Inflammatory macrophage (primary cell): ENCODE measurements at places on chromosomes 4 and X.
A peak's percentile ranks its signal among the peaks of the same experiment; 100 is the strongest.

GRCh38 chrX:109392895-109393294 lies 89.0 kb downstream of the GUCY2F start:
- no peak for DNase-seq

DNA sequence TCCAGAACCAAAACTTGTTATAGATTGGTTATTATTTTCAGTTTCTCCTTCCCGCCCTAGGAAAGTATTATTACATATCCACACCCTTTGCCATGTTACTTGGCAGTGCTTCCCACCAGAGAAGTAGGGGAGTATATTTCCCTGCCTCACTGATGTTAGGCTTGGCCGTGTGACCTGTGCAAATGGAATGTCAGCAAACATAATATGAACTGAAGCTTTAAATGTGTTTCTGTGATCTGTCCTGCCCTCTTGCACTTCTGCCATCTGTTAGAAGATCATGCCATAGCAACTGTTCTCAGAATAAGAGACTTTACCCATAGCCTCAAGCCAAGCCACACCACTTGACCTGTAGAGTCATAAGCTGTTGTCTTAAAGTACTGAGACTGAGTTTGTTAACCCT lies 36.7 kb upstream of the NEUROG2 start:
- DNase-seq: no peak

DNA sequence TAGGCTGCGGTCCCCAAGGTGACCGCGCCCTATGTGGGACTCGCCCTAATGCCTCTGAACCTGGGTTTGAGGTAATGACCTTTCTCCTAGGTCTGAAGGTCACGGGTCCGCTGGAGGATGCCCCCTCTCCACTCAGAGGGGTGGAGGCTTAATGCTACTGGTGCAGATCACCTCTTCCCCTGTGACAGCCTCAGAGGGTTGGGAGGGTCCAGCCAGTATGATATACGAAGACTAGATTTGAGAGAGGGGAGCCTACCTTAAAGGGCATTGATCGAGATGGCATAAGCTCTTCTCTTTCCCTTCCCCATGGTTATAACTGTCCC lies 1.0 kb downstream of the SLC25A5 start:
- no peak for DNase-seq

GRCh38 chrX:37686369-37686995 lies 891 bp downstream of the XK start:
- no peak for DNase-seq

DNA sequence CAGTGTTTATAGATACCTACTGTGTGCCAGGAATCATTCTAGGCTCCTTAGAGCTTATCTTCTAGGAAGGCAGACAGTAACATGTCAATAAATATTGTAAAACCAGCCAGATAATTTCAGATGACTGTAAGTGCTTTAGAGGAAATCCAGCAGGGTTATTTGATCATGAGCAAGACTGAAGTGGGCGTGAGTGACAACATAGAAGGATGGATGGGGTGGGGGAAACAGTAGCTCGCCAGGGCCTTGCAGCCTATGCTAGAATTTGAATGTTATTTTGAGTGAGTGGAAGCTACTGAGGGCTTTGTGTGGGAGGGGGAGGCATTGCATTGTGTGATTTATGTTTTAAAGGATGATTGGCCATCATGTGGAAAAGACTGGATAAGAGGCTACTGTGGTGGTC lies 6.7 kb downstream of the SRD5A3 start:
- DNase-seq: peak; percentile 41

GRCh38 chr4:141636771-141637460 lies 533 bp downstream of the IL15 start:
- peak; percentile 50 for DNase-seq

DNA sequence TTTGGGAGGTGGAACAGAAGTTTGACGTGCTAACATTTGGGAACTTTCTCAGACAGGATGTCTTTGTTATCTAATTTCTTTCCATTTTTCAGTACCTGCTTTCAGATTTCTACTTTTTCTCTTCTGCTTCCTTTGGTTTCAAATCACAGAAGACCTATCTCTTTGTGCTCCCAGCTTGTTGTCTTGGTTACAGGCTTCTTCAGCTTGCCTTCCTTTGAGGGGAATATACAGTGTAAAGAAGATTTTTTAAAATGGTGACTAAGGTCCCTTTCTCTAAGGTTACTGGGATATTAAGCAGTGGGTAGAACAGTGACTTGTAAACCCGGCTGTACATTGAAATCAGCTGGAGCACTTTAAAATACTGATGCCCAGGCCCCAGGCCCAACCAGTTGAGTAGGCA lies 48.0 kb downstream of the TMEM164 start:
- no peak for DNase-seq

- DNase-seq: no peak
Observed at GRCh38 chr4:38178392-38178995, 218.3 kb downstream of the PTTG2 start.

- DNase-seq: no peak
Observed at GRCh38 chr4:70559924-70560323, 32.1 kb upstream of the AMBN start.

- DNase-seq: no peak
Observed at GRCh38 chrX:38111196-38111595, 104.8 kb downstream of the SYTL5 start.

- DNase-seq: no peak
Observed at GRCh38 chr4:181254771-181255170, 988.4 kb upstream of the TENM3 start.

DNA sequence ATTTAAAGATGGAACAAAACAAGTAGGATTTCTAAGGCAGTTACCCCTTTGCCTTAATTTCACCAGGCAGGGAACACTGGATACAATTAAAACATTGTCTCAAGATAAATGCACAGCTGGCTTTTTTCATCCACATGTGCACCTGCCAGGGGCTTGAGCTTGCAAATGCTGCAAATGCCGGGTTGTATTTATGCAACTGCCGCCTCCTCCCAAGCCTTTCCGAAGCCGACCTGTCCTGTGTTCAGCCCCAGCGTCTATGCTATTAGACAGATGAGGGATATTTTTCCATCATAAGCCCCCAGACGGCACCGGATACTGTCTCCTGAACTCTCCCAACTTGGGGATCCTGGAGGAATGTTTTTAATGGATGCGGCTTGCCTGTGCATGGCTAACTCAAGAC lies 251.6 kb downstream of the CRLF2 start:
- DNase-seq: no peak

GRCh38 chrX:12881914-12882313 lies 15.0 kb downstream of the TLR7 start:
- DNase-seq: peak; percentile 2

GRCh38 chr4:72779241-72779640 lies 210.2 kb upstream of the ADAMTS3 start:
- no peak for DNase-seq

- no peak for DNase-seq
Observed at GRCh38 chr4:66429276-66429675, 759.0 kb upstream of the EPHA5 start.

DNA sequence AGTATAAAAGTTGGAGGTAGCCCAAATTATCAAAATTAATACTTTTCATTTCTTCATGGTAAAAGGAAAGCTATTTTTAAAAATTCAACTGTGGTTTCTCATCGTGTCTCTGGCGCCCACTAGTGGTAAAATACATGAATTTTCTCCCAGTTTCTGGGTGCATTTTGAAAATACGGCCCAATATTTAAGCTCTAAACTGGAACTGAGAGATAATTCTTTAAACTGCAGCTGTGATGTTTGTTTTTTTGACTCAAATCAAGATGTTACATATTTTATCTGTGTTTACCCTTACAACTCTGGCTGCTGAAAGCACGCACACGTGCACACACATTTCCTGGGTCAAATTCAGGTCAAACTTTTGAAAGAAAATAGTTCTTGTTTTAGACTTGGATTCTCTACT lies 123.9 kb upstream of the ACSL4 start:
- peak; percentile 28 for DNase-seq

DNA sequence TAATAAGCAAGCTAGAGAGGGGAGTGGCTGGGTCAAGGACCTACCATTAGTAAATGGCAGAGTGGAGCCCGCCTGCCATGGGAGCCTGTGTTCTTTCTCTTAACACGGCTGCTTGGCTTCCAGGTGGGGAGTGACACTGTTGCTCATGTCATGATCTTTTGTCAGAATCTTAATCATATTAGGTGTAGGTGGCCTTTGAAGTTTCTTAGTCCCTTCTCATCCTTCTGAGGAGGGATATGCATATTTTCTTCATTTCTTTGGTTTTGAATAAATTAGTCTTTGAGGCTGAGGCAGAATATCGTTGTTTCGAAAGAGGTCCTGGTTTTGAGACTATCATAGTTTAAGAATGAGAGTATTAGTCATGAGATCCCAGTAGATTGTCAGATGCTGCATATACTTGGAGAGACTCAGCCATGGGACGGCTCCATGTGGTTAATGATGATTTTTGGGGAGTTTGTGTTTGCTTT lies 28.9 kb downstream of the SNX25 start:
- DNase-seq: no peak

DNA sequence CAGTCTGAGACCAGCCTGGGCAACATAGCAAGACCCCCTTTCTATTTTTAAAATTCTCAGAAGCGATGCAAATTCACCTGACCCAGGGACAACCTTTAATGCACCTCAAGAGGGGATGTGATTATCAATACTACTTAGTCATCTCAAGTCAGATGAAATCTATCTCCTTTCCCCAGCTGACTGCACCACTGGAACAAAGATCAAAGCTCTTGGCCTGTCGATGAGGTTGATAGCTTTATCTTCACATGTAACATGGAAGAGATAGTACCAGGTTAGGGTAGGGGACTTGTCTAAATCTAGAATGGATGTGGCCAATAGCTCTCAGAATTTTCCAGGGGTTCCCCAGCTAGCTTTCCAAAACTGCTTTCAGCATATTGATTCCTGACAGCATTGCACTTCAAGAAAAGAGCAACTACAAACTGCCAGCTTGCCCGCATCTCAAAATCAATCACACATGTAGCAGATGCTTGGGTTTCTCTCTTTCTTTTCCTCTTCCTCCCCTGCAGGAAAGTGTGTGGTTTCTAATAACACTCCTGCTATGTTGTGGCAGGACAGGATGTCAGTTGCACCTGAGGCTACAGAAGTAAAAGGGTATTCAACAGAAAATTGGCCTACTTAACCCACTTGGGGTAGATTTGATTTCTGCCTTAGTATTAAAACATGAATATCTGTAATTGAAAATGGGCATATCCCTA lies 12.2 kb upstream of the TMEM164 start:
- no peak for DNase-seq

DNA sequence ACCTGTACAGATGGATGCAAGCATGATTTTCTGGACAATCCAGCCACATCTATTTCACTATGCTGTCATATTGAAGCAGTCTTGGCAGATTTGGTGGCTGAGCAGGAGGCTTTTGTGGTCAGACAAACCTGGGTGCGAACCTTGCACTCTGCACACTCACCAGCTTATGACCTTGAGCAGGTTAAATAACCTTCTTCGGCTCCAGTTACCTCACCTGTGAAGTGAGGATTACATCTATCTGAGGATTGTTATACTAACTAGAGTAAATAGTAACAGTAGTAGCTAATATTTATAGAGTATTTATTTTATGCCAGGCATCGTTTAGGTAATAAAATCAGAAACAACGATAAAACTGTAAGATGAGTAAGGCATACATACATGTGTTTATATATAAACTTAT lies 150.0 kb downstream of the PPP3CA start:
- no peak for DNase-seq

DNA sequence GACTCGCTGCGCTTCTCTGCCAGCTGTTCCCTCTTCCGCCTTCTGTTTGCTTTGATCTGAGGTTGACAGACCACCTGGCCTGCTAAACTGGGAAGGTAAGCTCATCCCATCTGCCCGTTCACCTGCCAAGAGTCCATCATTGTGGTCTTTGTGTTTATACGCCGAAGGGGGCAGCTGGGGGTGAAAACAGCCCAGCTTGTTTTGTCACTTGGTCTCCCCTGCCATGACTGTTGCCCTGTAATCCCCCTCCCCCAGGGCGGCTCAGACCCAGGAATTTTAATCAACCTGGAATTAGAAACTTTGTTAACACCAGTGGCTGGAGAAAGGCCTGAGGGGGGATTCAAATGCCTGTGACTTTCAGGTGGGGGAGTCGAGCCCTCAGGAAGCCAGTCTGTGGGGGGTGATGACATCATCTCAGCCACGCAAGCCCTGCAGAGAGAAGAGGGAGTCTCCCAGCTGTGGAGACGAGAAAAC lies 333.3 kb downstream of the BCOR start:
- DNase-seq: no peak
